ENCODE measurements at places on chromosomes 5 and 9.
A peak's percentile ranks its signal among the peaks of the same experiment; 100 is the strongest.

DNA sequence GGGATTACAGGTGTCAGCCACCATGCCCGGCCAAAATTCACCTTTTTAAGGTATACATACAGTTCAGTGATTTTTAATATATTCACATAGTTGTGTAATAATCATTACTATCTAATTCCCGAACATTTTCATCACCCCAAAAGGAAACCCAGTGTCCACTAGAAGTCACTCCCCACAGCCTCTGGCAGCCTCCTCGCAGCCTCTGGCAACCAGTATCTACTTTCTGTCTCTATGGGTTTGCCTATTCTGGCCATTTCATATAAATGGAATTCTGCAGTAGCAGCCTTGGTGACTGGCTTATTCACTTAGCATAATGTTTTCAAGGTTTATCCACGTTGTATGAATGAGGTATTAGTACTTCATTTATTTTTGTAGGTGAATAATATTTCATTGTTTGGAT, 59.0 kb downstream of the UBAP1 start:
- DNase-seq, result no peak

DNA sequence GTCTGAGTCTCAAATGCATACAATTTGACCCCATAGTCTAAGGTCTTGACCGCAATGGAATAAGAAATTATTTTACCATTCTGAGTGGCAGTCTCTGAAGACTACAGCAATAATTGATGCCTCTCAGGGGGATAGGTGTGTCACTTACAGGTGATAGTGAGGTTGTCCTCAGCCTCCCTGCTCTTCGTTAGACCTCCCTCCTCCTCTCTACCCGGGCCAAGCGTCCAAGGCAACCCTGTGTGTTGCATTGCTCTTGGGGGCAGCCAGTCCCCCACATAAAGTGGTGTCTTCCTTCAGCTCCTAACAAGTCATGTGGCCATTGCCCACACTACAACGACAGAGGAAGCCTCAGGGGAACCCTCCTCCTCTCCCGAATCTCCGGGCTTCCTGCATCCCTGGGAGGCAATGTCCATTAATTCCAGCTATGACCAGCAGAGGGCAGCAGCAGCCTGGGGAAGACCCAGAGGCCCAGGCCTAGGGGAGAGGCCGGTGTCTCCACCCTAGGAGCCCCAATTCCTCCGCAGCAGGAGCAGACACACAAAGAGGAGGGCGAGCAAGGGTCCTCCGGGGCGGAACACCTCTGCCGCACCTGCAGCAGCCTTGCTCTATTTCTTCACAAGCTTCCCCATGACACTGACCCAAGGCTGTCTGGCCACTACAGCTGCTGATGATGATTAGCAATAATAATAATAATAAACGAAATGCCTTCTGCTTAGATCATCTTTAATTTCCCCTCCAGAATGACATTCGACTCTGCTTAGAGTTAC, 134.8 kb downstream of the KCNIP1 start:
- peak; percentile 44 for DNase-seq

GRCh38 chr9:110058304-110058953, 149.5 kb downstream of the C9orf152 start:
- peak; percentile 23 for DNase-seq

GRCh38 chr5:93573354-93574351, 7.4 kb downstream of the NR2F1-AS1 start:
- no peak for DNase-seq

GRCh38 chr9:131676431-131676972, 63.4 kb downstream of the RAPGEF1 start:
- DNase-seq, result no peak

DNA sequence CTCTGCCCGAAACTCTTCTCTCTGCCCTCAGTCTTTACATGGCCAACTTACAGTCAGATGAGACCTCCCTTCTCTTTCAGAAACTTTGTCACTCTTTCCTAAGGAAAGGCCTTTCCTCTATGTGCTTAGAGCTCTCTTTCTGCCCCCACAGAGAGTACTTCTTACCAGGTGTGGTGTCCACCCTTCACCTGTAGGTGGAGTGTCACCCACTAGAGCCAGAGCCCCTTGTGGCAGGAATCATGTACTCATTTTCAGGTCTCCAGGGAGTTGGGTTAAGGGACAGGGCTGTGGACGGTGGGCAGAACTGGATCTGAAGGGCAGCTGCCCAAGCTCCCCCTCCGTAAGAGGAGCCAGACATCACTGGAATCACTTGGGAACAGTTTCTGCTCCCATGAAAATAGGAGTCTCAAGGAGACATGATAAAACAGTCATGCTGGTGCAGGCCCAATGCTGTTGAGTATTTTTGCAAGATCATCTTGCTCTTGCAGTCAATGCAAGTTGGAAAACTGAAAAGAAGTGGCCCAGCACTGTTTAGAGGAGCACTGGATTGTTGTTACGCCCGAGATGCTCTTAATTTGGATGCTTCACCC, 436.7 kb downstream of the ZSWIM6 start:
- no peak for DNase-seq

- no peak for DNase-seq
Observed at GRCh38 chr9:37174247-37174646, 53.9 kb downstream of the ZCCHC7 start.

DNA sequence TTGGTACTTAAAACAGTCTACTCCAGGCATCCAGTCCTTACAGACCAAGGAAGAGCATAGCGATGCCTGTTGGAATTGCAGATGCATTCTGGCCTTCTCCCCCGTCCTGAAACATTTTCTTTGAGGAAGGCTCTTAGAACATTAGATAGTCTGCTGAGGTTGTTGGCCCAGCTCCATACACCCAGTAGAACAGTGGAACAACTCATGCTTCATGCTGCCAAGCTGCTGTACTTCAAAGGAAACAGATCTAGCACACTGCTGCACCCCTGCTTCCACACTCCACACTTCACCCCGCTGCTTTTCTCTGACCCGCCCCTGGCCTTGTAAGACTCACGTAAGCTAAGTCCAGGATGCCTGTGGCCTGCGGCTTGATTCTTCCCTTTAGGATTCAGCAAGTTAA, 33.4 kb upstream of the NCS1 start:
- DNase-seq, result no peak

DNA sequence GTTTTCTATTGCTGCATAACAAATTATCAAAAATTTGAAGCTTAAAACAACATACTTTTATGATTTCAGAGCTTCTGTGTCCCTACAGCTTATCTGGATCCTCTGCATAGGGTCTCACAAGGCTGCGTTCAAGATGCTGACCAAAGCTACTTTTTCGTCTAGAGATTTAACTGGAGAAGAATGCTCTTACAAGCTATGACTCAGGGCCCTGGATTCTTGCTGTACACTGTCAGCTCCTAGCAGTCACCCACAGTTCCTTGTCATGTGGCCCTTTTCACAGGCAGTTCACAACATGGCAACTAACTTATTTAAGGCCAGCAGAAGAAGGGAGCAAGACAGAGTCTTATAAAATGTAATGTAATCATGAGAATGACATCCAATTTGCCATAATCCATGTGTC, 70.8 kb upstream of the FAM174A start:
- DNase-seq, result no peak

- DNase-seq, result no peak
Observed at GRCh38 chr9:108634204-108634603, 221.6 kb downstream of the ACTL7B start.

- DNase-seq, result no peak
Observed at GRCh38 chr9:3906437-3907213, 380.8 kb upstream of the RFX3 start.

GRCh38 chr5:61837788-61838187, 468.2 kb upstream of the KIF2A start:
- DNase-seq, result no peak

DNA sequence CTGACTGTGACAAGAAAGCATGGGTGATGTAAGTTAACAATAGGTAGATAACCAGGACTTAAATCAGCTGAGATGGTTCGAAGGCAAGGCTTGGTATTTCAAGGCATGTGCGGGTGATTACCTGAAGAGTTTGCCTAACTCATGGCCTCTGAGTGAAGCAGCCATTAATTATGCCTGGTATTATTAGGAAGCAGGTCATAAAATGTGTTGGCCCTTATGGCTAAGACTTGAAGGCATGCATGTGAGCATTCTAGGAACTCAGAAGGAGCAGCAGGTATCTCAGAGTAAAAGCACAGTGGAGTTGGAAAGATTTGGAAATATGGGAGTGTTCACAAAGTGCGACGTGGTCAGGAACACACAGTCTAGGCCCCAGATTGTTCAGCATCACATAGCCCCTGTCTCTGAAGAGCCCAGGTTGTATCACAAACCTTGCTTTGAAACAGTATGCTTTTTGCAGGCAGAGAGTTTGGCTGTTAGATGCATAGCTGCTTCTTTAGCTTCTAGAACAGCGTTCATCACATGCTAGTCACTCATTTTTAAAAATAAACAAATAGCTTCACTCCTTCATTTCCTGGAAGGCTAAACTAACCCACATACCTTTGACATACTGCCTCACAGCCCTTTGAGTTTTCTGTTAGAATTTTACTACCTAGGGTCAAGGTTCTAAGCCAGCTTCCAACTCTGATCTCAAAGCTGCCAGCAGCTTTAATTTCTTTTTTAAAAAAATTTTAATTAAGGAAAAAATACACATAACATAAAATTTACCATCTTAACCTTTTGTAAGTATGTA, 2.1 kb downstream of the HEXB start:
- no peak for DNase-seq

DNA sequence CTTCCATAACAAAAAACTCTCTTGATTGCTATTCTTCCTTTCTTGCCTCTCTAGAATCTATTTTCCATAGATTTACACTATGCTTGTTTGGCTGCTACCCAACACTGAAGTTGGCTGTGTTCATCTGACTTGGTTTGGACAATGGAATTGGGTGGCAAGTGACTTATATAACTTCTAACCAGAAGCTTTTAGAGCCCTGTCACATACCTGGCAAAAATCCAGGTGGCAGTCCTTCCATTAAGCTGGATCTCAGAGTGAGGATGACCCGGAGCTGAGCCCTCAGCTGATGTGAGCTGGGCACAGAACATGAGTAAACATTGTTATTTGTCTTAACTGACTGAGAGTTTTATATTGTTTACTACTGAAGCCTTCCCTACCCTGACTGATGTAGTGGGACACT, 225.7 kb downstream of the TLR4 start:
- DNase-seq, result no peak

DNA sequence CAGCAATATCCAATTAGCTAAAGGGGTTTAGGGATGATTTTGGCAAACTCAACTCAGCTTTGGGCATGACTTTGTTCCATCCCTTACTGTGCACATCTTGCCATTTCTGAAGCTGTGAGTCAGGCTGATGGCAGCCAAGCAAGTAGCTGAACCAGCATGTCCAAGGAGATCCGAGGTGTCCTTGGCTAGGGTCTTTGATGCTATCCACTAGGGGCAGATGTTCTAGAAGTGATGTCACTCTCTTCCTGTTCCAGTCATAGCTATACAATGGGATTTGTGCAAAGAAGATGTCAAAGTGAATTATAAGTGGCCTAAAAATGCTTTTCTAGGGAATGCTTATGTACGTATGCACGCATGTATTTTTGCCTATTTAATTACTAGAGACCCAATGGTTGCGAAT, 160.8 kb upstream of the PAPPA start:
- DNase-seq, result no peak

- no peak for DNase-seq
Observed at GRCh38 chr9:96460470-96460869, 10.5 kb downstream of the HABP4 start.

- DNase-seq, result no peak
Observed at GRCh38 chr5:158925314-158925713, 174.4 kb downstream of the EBF1 start.

DNA sequence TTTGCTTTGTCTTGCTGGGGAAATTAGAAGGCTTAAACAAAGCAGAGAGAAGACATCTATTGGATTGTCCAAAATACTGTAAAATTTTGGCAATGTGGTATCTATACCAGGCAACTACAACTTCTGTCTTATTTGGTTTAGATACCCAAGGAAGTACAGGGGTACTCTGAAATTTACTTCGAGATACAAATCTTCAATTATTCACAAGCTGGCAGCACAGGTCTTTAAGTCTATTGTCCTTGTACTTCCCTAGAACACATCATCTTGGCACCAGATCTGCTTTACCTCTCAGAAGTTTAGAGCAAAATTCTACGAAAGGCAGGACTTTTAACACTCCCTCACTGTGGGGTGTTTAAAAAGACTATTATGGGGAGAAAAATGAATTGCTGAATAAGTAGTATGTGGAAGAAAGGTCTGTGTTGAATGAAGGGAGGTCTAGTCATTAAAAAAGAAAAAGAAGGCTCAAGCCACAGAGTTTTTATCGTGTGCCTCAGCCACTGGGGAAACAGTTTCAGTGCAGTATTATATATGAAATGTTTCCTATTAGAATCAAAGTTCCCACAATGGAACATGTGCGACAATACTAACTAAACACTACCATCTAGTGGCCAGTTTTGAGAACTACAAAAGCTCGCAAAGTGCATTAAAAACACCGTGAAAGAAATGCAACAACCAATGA, 93.7 kb downstream of the PDE4D start:
- no peak for DNase-seq

GRCh38 chr5:89827359-89827758, 582.2 kb downstream of the CETN3 start:
- DNase-seq, result no peak

GRCh38 chr9:93329629-93330280, 121.7 kb upstream of the FAM120A start:
- DNase-seq, result no peak

DNA sequence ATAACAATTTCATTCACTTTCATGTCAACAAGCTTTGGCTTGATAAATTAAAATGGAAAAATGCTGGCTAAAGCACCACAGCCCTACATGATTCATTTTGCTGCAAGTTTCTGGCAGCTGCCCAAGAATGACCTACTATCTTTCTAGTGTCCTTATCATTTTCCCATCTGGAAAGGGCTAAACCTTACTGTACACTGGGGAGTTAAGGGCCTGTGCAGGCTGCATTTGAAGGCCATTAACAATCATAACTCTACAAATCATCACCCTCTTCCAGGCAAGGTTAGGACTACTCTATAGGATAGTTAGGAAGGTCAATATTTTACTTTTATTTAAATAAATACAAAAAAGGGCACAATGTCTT, 579.7 kb upstream of the ZNF608 start:
- DNase-seq, result no peak

DNA sequence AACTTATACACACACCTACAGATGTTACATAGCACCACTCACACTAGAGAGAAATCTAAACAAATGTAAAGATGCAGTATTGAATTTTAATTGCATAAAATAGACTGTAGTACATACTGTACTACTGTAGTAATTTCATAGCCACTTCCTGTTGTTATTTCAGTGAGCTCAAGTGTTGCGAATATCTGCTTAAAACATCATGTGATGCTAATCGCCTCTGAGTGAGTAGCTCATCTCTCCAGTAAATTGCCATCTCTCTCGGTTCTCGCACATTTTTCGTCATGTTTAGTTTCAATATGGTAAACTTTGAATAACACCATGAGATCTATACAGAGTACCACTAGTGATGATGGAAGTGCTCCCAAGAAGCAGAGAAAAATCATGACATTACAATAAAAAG, 22.0 kb upstream of the ARHGEF28 start:
- no peak for DNase-seq

GRCh38 chr5:173829826-173830225, 58.3 kb upstream of the CPEB4 start:
- no peak for DNase-seq

- DNase-seq, result no peak
Observed at GRCh38 chr5:107378218-107378899, 292.4 kb downstream of the EFNA5 start.

- DNase-seq, result no peak
Observed at GRCh38 chr5:99453196-99453595, 524.4 kb upstream of the CHD1 start.
